ENCODE measurements at places on chromosomes 5 and 9.

DNA sequence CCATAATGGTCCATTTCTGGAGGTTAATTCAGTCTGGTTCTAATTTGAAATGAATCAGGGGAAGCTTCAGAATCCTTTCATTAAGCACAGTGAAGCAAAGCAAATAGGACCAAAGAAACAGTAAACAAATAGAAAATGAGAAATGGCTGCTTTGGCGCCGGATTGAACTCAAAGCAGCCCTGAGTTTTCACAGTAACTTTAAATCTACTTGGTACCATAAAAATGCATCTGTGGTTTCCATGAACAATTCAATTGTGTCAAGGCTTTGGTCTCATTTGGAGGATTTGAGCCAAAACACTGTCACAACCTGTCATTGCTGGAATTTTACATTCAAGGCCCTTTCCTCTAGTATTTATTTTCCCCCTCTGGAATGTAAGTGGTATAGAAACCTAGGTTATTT, 25.9 kb upstream of the DAPK1 start:
- H3K4me1 ChIP-seq: no peaks in the 10 kb centered on the region
- no peaks in the 10 kb centered on the region for H3K36me3 ChIP-seq
- no peak overlapping the region for H3K4me3 ChIP-seq
- DNase-seq: no peak
- no peak overlapping the region for H3K27ac ChIP-seq

GRCh38 chr5:104928906-104929520, 1366.4 kb upstream of the NUDT12 start:
- H3K4me1 ChIP-seq: no peaks in the 10 kb centered on the region
- no peaks in the 10 kb centered on the region for H3K27me3 ChIP-seq
- no peak overlapping the region for H3K4me3 ChIP-seq
- no peak for DNase-seq

DNA sequence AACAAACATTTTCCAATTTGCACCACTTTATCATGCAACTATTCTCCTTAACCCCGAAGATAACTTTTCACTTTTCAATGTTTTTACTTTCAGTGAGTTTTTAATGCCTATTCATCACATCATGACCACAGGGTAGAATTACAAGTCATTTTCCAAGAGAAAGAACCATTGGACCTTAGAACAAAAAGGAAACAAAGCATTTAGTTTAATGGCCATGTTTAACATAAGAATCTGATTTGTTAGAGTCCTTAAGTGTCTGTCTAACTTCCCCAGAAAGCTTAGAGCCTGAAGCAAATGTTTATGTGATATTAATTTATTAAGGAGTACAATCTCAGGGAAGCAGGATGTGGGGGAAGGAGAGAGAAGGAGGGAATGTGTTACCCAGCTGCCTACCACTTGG, 325.8 kb upstream of the RIOK2 start:
- DNase-seq: no peak
- no peak overlapping the region for H3K27ac ChIP-seq

DNA sequence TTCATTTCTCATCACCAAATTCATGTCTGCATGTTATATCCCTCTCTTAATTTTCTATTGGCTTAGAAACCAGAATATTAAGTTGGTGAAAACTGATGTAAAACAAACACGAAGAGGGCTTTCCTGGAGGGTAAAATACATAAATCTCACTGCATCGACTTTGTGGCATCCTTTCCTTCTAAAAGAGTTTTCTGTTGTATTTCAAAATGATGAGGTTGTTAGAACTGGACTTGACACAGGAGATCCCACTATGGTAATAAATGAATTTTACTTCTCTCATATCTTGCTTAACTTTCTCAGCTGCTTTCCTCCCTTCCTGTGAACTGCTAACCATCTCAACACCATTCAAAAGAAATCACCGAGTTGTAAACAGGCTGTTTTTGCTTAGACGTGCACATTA, 162.0 kb upstream of the TRPC7 start:
- no peaks in the 10 kb centered on the region for H3K36me3 ChIP-seq
- H3K27ac ChIP-seq: no peak overlapping the region
- no peak overlapping the region for H3K4me3 ChIP-seq
- no peak for DNase-seq

GRCh38 chr5:124446120-124446519, 300.3 kb downstream of the ZNF608 start:
- no peak for DNase-seq
- H3K27me3 ChIP-seq: no peaks in the 10 kb centered on the region
- no peaks in the 10 kb centered on the region for H3K36me3 ChIP-seq

GRCh38 chr9:92711146-92711545, 41.2 kb upstream of the IPPK start:
- no peak for DNase-seq
- peaks cover 14% of the 10 kb centered on the region for H3K4me1 ChIP-seq
- no peaks in the 10 kb centered on the region for H3K36me3 ChIP-seq
- H3K27ac ChIP-seq: peak overlapping the region; percentile 11
- no peak overlapping the region for H3K4me3 ChIP-seq
- H3K27me3 ChIP-seq: no peaks in the 10 kb centered on the region

- no peaks in the 10 kb centered on the region for H3K36me3 ChIP-seq
- H3K27ac ChIP-seq: no peak overlapping the region
- no peak for DNase-seq
- H3K27me3 ChIP-seq: no peaks in the 10 kb centered on the region
- H3K4me1 ChIP-seq: no peaks in the 10 kb centered on the region
- no peak overlapping the region for H3K4me3 ChIP-seq
Measured at GRCh38 chr5:61910771-61911170, 395.2 kb upstream of the KIF2A start.

GRCh38 chr9:68755752-68756151, 50.7 kb downstream of the PIP5K1B start:
- H3K4me1 ChIP-seq: no peaks in the 10 kb centered on the region
- H3K27ac ChIP-seq: no peak overlapping the region
- no peak overlapping the region for H3K4me3 ChIP-seq
- no peaks in the 10 kb centered on the region for H3K27me3 ChIP-seq

GRCh38 chr5:156331181-156331580, 4.2 kb downstream of the SGCD start:
- no peak for DNase-seq
- no peaks in the 10 kb centered on the region for H3K36me3 ChIP-seq
- H3K4me1 ChIP-seq: no peaks in the 10 kb centered on the region

DNA sequence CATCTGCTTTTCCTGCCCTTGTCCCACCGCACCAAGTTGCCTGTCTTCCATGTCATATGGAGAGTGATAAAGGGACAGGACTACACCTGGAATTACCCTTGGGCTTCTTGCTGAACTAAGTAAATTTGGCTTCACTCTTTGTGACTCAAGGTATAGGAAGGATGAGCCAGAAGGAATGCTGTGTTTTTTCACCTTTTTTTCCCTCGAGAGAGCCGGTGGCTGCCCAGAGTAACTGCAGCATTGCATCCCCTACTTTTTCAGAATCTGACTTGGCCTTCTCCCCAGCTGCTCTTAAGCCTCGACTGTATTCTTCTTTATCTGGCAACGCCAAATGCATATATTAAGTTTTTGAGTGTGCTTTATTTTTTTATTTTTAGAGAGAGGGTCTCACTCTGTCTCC, 38.4 kb downstream of the RCL1 start:
- no peak for DNase-seq
- no peaks in the 10 kb centered on the region for H3K36me3 ChIP-seq
- no peaks in the 10 kb centered on the region for H3K4me1 ChIP-seq
- no peaks in the 10 kb centered on the region for H3K27me3 ChIP-seq
- no peak overlapping the region for H3K27ac ChIP-seq
- no peak overlapping the region for H3K4me3 ChIP-seq

- no peak for DNase-seq
- no peaks in the 10 kb centered on the region for H3K4me1 ChIP-seq
- no peaks in the 10 kb centered on the region for H3K36me3 ChIP-seq
- H3K27me3 ChIP-seq: no peaks in the 10 kb centered on the region
- H3K4me3 ChIP-seq: no peak overlapping the region
- H3K27ac ChIP-seq: no peak overlapping the region
Measured at GRCh38 chr5:65776441-65777141, 54.6 kb downstream of the NLN start.

DNA sequence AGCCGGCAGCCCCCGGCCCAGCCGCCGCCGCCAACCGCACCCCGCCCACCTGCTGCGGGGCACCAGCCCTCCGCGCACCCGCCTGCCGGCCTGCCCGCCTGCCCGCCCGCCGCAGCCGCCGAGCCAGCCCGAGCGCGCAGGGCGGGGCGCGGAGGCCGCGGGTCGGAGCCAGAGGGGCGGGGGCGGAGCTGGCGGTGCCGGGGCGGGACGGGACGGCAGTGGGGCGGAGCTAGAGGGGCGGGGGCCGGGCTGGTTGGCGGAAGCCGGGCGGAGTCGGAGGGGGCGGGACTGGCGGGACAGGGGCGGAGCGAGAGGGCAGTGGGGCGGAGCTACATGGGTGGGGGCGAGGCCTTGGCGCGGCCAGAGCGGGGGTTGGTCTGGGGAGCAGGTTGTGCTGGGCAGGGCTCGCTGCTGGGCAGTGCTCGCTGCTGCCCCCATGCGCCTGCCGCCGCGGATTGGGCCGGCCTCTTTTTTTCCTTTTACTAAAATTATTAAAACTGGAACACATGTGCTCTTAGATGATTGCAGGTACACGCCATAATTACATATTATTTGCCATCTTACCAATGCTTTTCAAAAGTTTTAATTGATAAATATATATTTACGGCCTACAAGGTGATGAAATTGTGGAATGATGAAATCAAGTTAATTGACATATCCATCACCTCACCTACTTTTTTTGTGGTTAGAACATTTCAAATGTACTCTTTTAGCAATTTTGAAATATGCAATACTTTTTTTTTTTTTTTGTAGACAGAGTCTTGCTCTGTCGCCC, at the start of gene SH3GLB2:
Gene SH3GLB2, minus strand, starts transcription at position 140 of the 775 bp plus-strand sequence. CDS start 177 bp downstream, outside the sequence.
- peak; percentile 96 for DNase-seq
- H3K27ac ChIP-seq: peak within 1 kb of the TSS; percentile 72
- no peaks in the 10 kb centered on the region for H3K27me3 ChIP-seq
- H3K36me3 ChIP-seq: no peaks in the 10 kb centered on the region
- H3K4me1 ChIP-seq: peaks cover 13% of the 10 kb centered on the region

- H3K27me3 ChIP-seq: no peaks in the 10 kb centered on the region
- no peaks in the 10 kb centered on the region for H3K36me3 ChIP-seq
- DNase-seq: no peak
- no peak overlapping the region for H3K27ac ChIP-seq
Measured at GRCh38 chr5:39943811-39944210, 519.0 kb upstream of the DAB2 start.

GRCh38 chr5:35416217-35416988, 186.1 kb upstream of the PRLR start:
- H3K27ac ChIP-seq: no peak overlapping the region
- H3K36me3 ChIP-seq: no peaks in the 10 kb centered on the region
- H3K27me3 ChIP-seq: no peaks in the 10 kb centered on the region
- H3K4me1 ChIP-seq: no peaks in the 10 kb centered on the region

DNA sequence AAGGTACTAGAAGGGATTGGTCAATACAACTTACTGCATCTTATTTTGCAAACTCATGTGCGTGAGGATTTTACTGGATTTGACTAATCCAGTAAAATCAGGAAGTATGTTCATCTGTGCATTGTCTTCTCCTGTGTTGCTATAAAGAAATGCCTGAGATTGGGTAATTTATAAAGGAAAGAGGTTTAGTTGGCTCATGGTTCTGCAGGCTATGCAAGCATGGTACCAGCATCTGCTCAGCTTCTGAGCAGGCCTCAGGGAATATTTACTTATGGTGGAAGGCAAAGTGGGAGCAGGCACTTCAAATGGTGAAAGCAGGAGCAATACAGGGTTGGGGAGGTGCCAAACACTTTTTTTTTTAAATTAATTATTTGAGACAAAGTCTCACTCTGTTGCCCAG, 2199.5 kb upstream of the WWC1 start:
- no peak overlapping the region for H3K4me3 ChIP-seq
- no peaks in the 10 kb centered on the region for H3K27me3 ChIP-seq
- H3K27ac ChIP-seq: no peak overlapping the region
- no peaks in the 10 kb centered on the region for H3K4me1 ChIP-seq
- DNase-seq: no peak
- no peaks in the 10 kb centered on the region for H3K36me3 ChIP-seq

- no peak overlapping the region for H3K27ac ChIP-seq
- H3K27me3 ChIP-seq: no peaks in the 10 kb centered on the region
- DNase-seq: no peak
- H3K4me1 ChIP-seq: no peaks in the 10 kb centered on the region
- H3K36me3 ChIP-seq: no peaks in the 10 kb centered on the region
Measured at GRCh38 chr5:133225671-133226152, 173.9 kb downstream of the HSPA4 start.

DNA sequence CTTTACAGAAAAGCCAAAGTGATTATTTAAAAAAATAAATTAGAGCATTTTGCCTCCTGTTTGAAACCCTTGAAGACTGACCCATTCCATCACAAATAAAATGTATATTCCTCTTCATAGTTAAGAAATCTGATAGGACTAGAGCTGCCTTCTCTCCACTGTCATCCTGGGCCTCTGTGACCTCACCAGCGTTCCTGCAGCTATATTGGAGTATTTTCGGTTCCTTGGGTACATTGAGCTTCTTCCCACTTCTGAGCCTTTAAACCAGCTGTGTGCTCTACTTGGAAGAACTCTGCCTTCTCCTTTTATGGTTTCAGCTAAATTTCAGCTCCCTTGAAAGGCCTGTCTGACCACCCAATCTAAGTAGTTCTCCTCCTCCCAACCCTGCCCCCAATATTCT, 99.1 kb upstream of the ABCA1 start:
- H3K27me3 ChIP-seq: no peaks in the 10 kb centered on the region
- no peak overlapping the region for H3K27ac ChIP-seq
- no peaks in the 10 kb centered on the region for H3K4me1 ChIP-seq

DNA sequence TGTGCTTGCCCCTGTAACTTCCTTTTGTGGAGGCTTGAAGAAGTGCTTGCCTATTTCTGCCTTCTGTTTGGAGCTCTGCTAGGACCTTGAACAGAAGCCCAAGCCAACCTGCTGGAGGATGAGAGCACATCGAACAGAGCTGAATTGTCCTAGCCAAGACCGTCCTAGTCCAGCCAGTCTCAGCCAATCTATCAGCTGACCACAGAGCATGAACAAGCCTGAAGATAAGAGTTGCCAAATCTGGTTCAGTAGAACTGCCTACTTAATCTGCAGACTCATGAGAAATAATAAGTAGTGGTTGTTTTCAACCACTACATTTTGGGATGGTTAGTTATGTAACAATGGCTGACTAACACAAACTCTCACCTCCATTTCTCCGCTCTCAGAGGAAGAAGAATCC, 4.4 kb upstream of the SNX2 start:
- H3K36me3 ChIP-seq: no peaks in the 10 kb centered on the region
- no peaks in the 10 kb centered on the region for H3K27me3 ChIP-seq
- no peak overlapping the region for H3K4me3 ChIP-seq
- H3K4me1 ChIP-seq: no peaks in the 10 kb centered on the region

GRCh38 chr9:97863314-97863713, 10.3 kb downstream of the FOXE1 start:
- H3K4me1 ChIP-seq: peaks cover under 1% of the 10 kb centered on the region
- DNase-seq: no peak
- H3K4me3 ChIP-seq: no peak overlapping the region
- no peaks in the 10 kb centered on the region for H3K27me3 ChIP-seq
- H3K27ac ChIP-seq: no peak overlapping the region

Measured in naive thymus-derived CD4-positive, alpha-beta T cell (primary cell).